ENCODE measurements at places on chromosomes 3 and 15.

DNA sequence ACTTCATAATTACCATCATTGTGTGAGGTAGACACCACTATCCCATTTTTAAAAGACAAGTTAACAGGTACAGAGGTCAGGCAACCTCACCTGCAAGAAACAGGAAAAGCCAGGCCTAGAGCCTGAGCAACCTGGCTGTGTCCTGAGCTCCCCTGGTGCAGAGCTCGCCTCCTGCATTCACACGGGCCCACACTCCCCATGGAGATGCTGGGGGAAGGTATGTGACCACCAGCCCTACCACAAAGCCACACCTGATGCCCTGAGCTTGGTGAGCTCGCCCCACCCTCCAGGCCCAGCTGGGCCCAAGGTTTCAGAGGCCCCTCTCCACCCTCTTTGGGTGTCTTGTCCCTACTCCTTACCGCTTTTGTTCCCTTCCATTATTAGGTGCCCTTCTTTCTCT lies 1.2 kb upstream of the EFCAB12 start:
- no peak for DNase-seq

- DNase-seq = no peak
These were observed 769.5 kb downstream of the GRM7 start for GRCh38 chr3:7630351-7630911.

- no peak for DNase-seq
These were observed 24.3 kb downstream of the TRPM1 start for GRCh38 chr15:31077181-31077580.

DNA sequence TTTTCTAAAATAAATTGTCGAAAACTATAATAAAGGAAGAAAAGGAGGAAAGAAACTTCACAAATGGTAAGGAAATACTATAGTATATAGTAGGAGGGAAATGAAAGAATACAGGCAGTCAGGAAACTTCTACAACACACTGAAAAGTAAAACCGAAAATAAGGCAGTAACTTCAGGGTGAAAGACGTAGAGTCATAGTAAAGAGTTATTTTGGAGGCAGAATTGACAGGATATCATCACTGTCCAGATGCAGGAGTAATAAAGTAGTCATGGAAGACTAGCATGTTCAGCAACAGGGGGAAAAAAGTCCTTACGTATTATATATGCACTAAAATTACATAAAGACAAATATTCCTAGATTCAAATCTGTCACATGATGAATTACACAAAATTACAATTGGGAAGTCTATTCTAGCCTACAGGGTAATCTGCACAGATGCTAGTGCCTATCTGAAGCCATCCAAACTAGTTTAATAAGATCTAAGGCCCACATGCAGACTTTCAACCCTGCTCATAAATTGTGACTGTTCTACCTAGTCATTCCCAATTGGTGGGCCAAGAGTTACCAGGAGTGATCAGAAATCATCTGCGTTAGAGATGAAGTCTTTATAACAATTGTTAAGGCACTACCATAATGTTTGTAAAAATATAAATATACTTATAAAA lies 14.0 kb downstream of the VPS13C start:
- no peak for DNase-seq

- no peak for DNase-seq
These were observed 21.6 kb upstream of the RGMA start for GRCh38 chr15:93110502-93111040.

DNA sequence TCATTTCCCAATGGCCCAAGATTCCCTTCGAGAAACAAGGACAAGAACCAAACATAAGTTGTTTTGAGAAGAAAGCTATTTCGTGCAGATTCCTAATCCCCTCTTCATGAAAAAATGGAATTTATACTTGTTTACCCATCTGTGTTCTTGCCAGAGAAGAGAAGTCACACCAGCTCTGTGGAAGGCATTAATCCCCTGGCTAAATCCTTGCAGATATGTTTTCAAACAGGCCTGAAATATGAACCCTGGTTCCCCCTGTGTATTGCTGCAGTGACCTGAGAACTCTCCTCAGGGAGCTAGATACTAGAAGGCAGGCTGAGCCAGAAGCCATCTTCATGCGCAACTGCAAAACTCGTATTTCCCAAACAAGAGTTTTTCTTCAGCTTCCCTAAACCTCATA lies 337.7 kb downstream of the NEK10 start:
- DNase-seq = no peak

DNA sequence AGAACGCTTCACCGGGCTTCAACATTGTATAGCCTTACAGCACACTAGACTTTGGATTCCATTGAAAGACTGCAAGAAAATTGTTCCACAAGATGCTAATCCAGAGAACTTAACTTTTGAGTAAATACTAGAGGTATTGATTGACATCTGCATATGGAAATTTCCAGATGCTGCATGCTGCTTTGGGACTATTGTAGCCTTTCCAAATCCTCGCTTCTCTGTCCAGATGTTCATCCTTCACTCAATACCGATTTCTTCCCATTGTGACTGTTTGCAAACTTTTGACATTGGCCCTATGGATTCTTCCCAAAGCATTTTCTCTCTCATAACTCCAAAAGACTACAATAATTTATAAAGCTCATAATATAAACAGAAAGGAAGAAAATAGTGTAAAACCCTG lies 41.4 kb downstream of the COL6A6 start:
- no peak for DNase-seq

DNA sequence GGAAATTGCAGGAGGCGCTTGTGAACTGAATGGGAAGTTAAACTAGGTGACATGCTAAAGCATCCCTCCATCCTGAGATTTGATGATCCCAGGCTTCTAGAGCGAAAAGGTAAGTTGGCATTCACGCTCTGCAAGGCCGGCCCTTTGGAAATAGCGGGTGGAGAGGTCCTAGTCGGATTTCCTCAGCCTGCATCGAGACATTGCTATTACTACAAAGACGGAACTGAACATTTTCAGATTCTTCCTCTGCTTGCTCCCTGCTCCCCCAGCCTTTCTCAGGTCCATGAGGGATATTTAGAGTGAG lies 77.7 kb downstream of the DGKG start:
- no peak for DNase-seq

DNA sequence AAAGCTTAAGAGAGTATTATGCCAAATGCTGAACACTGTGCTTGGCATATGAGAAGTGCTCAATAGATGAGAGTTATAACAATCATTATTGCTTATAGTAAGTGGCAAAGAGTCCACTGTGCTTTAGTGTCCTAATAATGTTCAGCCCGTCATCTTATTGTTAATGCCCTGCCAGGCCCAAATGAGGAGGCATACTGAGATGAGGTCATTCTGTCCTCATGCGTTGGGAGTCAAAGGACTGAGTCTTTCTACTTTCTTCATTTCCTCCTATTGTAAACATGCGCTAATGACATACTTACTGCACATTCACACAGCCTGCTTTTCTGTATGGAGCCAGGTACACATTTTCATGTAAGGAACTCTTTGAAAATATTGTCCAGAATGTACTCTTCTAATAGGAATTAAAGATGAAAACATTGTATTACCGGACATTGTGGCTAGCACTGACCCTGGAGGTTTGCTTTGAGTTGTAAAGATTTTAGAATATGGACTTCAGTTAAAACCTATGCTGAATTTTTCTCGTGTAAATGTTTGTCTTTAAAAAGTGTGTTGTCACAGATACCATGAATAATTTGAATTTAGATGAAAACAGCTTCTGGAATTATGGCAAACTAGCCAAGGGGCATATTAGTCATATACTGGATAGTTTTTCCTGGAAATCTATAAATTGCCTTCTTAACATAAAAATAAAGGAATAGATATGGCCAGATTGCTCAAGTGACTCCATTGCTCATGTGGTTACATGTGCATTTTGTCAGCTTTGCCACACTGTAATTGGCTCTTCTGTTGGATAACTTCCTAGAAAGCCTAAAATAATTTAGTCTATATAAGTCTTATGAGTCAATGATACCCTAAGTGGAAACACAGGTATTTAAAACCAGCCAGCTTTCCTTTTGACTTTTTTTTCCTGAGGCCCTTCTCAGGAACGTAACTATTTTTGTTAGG lies 38.3 kb downstream of the KBTBD12 start:
- DNase-seq = peak; percentile 46

- DNase-seq = peak; percentile 54
These were observed 166.9 kb upstream of the FAM3D start for GRCh38 chr3:58833491-58833890.

- DNase-seq = no peak
These were observed 145.1 kb downstream of the LSAMP start for GRCh38 chr3:116300226-116300625.

DNA sequence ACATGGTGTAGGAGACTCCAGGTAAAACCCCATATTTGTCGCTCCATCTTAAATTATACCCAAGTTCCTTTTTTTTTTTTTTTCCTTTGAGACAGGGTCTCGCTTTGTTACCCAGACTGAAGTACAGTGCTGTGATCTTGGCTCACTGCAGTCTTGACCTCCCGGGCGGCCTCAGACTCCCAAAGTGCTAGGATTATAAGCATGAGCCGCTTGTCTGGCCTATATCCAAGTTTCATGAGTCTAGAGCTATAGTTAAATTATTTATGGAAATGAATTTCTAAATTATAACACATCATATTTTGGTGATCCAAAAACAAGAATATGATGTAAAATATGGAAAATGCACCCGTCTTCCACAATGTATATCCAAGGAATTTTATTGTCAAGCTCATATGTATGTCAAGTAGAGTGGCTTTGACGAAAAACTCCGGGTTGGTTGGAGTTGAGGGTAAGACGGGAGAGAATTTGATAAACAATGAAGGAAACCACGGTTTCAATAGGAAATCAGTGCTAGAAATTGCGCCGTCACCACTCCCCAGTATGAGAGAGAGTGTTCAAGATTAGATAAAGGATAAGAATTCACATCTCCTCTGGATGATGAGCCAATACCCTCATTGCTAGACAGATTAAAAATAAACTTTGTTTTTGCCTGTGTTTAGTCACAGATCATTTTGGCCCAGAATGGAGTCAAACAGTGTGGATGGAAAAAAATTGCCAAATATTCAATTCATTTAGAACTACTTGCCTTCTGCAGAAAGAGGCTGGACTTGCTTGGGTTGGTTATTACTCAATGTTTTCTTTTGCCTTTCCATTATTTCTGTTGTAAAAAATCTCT lies 209.2 kb upstream of the NR2F2 start:
- DNase-seq = peak; percentile 20

- peak; percentile 51 for DNase-seq
These were observed 20.3 kb downstream of the GMPS start for GRCh38 chr3:155890671-155891190.

GRCh38 chr3:60610441-60611112 lies 640.7 kb downstream of the FHIT start:
- DNase-seq = peak; percentile 97

- no peak for DNase-seq
These were observed 30.4 kb downstream of the RASGRF1 start for GRCh38 chr15:79060175-79060574.

All from AG10803 (cell line).